Posterior vena cava (tissue), 2 donors: ENCODE measurements at places on chromosomes 2 and 18. TPM values are rescaled to one million over a fixed set of nuclear protein-coding genes. Genes with fewer than 3 reads are reported as not detected.
A peak's percentile ranks its signal among the peaks of the same experiment; 100 is the strongest.

GRCh38 chr2:16537347-16537746 is 128.3 kb downstream of the CYRIA start:
- no peak for DNase-seq

GRCh38 chr2:230525682-230526081 is 109.7 kb downstream of the SP100 start:
- DNase-seq, result no peak

- DNase-seq, result no peak
Observed at GRCh38 chr2:108074946-108075345, 88.6 kb downstream of the SLC5A7 start.

GRCh38 chr2:49248506-49248905 is 94.2 kb upstream of the FSHR start:
- peak; percentile 64 for DNase-seq

DNA sequence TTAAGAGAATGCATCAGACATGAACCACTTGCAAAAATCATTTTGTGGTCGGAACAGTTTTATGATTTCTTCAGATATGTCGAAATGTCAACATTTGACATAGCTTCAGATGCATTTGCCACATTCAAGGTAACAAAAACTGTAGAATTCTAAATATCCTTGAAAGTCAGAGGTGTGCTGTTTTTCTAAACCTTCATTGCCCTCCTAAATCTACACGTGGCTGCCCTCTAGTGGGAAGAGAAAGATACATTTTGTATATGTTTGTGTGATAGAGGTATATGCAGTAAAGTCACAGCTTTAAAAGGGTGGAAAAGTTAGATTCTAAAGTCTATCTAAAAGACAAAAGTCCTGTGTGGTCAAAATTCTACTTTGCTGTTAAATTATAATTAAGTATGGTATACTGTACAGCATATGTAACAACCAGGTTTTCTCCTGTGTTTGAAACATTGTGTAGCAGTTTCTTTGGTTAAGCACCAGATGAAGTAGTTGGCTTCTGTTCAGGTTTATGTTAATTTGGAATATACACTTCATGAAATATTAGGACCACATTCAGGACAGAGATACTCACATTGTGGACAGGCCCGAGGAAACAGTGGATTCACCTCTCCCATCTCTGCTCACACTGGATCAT is 65.9 kb upstream of the ITM2C start:
- no peak for DNase-seq

Gene MC4R
- total RNA-seq, result not detected

Gene AQP12A
- total RNA-seq, result not detected

- no peak for DNase-seq
Observed at GRCh38 chr2:190674966-190675650, 26.2 kb downstream of the NAB1 start.

GRCh38 chr2:43018179-43019024 is 208.0 kb downstream of the ZFP36L2 start:
- DNase-seq, result peak; percentile 96

Gene PDE1A
- total RNA-seq, result 7.7 TPM

DNA sequence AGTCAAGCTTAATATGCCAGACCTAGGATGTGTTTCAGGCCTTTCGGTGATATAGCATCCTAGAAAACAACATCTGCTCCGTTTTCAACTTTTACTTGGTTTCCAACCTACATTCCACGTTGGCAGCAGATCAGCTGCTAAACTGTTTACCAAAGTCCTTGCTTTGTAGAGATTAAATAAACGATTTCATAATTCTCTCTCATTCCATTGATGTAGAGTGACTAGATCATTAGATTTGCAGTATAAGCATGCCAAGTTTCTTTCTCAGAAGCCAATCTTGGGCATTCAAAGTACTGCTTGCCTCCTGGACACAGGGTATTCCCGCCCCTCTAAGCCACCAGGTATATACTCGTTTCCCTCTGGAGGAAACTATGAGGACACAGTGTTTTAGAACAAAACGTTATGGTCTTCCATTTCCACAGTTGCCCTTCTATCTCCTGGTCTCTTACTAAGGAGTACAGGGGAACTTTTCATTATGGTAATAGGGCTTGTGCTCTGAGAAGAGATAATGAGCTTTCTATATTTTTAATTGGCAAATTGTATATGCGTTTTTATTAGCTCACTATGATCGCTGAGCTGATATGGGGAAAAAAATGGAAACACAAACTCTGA is 10.5 kb upstream of the INSIG2 start:
- no peak for DNase-seq

Gene KRCC1
- 21.8 TPM for total RNA-seq

GRCh38 chr18:78986018-78986481 is 6.4 kb downstream of the SALL3 start:
- peak; percentile 52 for DNase-seq

GRCh38 chr2:70795164-70795995 is 4.9 kb upstream of the FIGLA start:
- no peak for DNase-seq

DNA sequence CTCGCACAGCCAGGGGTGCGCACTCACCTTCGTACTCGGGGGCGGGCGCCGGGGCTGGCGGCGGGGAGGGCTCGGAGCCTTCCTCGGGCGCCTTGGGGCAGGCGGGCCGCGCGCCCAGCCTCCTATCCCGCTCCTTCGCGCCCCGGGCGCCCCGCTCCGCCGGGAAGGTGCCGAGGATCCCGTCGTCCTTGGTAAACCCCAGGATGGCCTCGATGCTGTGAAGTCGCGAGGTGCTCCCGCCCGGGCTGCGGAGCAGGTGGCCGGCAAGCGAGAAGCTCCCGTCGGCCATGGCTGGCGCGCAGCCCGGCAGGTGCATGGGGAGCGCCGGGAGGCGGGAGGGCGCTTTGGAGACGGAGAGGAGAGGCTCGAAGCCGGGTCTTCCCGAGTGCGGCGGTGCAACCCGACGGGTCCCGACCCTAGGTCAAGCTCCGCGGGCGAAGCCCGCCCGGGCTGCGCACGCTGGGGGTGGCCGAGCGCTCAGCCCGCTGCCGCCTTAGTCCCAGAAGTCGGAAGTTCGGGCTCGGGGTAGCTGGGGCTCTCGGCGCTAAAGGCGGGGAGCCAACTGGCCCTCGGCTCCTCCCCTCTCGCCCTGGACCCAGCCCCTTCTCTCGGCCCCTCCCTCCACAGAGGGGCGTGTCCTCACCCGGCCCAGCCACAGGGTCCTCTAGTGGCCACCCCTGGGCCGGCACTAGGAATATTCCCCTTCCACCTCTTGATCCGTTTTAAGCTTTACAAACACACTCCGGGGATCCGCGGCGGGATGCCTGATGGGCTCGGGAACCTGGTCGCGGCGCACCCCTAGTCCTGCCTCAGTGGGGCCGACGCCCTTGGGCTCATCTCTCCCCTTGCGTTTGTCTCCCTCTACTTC is at the start of gene RAX:
RAX (minus strand) TSS at position 564 of the 868 bp plus-strand sequence; CDS start at position 316, 248 bp downstream.
- DNase-seq, result no peak
